Activated CD8-positive, alpha-beta memory T cell treated with anti-CD3 and anti-CD28 coated beads for 48 hours (primary cell): ENCODE measurements at places on chromosomes 11 and 22.

DNA sequence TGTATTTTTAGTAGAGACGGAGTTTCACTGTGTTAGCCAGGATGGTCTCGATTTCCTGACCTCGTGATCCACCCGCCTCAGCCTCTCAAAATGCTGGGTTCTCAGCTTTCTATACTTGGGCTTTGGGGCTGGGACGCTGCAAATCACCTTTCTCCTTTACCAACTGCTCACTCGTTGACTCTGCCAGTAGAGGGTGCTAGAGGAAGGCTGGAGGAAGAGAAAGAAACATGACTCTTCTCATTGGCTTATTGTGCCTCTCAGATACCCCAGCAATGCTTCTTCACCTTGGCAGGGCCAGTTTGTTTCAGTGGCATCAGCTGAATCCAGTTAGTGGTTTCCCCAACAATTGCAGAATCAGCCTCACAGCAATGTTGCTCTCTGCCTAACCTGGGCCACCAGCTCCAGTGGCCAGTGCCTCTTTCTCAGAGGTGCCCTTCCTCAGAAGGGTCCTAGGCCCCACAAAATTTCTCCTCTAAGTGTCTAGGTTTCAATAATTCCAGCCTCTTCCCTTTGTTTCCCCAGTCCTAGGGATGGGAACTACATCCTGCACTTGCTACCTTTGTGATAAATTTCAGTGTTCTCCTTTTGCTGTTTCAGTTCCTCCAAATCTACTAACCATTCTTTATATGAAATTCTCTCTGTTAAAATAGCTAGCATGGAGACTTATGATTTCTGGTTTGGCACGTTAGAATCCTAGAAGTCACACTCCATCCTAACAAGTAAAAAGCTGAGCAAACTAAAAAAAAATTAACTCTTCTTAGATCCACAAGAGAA is 71.5 kb upstream of the VSTM5 start:
- no peak for DNase-seq

DNA sequence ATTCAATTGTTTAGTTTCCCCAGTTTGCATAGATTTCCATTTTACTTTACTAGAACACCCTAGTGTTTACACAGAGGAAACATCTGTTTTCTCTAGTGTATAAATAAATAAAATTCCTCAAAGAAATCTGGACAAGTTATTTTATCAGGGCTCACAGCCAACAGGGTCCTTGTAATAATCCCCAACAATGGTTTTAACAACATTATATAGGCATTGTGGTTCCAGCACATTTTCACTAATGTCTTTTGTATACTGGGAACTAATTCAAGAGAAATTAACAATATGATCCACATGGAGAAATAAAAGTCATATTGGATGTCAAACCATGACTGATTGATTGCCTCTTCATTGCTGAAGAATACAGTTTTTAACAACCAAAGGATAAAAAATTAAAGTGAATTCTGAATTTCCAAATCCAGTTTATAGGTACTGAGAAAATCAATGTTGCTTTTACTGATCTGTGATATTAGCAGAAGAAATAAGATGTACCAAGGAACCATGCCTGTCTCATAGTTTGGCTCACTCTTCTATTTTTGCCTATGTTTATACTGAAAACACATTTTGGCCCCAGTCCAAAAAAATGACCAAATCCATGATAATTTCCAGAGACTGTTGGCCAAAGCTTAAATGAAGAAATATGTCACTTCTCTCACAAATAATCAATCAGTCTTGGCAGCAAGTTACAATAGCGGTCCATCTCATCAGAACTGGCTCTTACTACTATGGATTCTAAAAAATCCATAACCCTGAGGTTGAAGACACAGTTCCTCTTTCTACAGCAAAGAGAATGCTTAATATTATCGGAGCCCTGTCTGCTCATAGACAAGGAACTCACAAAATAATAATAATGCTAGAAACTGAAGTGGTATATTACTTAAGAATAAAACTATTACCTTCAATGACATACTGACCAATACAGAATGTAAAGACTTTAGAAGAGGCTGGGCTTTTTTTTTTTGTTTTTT is 1.4 kb upstream of the MS4A13 start:
- no peak for DNase-seq

DNA sequence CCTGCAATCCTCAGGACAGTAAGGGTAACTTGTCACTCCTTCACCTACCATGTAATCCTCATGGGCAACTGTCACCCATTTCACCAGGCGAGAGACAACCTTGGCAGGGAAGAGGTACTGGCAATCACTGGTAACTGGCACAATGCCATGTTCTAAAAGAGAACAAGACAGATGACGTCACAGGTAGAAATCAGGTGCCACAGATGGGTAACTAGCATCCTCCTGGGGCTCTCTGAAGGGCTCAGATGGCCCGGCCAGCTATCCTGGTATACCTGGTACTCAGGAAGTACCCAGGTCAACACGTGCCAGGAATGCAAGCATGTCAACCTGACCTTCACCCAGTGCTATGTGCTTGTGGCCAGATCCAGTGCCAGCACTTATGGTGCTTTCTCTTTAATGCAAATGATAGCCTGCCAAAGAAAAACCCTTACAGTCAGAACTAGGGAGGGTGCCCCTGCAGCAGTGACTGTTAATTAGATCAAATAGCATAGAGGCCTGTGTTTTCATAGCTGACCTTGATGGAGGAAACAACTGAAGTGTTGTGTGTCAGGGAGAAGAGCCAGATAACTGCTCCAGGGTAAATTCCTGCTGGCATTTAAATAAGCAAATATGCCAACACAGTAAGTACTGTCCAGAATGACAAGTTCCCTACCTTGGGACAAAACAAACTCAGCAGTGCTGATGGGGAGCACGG is 36.2 kb downstream of the THOC5 start:
- no peak for DNase-seq

DNA sequence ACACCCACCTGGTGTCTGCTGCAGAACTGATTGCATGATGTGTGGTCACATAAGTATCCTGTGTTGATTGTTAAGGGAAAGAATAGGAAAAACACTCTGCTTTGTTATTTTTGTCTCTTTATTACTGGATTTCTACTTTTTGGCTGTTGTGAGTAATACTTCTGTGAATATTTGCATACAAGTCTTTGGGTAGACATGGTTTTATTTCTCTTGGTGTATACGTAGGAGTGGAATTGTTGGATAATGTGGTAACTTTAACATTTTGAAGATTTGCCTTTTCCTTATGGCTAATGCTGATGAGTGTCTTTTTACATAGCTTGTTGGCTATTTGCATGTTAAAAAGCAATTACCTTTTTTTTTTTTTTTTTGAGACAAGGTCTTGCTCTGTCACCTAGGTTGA is 13.1 kb downstream of the PPP6R3 start:
- DNase-seq: no peak

GRCh38 chr22:29032584-29032983 is 29.0 kb downstream of the C22orf31 start:
- no peak for DNase-seq

GRCh38 chr11:1337647-1338007 is 28.2 kb upstream of the TOLLIP start:
- DNase-seq: no peak

DNA sequence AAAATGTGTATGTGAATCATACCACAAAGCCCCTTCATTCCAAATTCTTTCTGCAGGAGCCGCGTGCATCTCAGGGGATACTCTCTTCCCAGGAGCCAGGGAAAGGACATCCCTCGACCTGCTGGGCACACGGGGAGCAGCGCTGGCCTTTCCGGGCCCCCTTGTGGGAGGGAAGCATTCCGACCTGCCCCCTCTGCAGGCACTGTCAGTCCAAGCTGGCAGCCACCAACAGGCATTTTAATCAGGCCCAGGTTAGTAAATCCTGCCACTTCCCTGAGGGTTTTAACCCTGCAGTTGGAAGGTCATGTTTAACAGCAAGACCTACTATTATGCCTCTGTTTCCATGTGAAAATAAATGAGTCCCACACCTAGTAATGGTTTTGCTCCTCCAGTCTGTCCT is 391.5 kb downstream of the SHANK2 start:
- DNase-seq: no peak

- DNase-seq: no peak
Measured at GRCh38 chr11:76798671-76799065, 15.5 kb downstream of the TSKU start.

DNA sequence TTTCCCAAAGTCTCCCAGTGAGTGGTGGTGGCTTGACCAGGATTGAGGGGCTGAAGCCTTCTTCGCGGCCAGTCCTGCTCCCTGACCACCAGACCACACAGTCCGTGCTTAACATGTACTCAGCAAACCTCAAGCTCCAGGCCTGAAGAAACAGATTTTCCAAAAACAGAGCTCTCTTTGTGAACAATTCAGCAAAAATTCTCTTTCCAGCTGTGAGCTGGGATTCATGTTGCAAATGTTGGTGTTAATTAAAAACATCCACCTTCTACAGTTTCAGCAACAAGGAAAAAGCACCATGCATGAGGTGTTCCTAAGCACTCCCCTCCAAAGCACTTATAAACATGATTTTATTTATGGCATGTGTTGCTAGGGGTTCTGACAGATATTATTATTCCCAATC is 129.5 kb downstream of the ETS1 start:
- no peak for DNase-seq

DNA sequence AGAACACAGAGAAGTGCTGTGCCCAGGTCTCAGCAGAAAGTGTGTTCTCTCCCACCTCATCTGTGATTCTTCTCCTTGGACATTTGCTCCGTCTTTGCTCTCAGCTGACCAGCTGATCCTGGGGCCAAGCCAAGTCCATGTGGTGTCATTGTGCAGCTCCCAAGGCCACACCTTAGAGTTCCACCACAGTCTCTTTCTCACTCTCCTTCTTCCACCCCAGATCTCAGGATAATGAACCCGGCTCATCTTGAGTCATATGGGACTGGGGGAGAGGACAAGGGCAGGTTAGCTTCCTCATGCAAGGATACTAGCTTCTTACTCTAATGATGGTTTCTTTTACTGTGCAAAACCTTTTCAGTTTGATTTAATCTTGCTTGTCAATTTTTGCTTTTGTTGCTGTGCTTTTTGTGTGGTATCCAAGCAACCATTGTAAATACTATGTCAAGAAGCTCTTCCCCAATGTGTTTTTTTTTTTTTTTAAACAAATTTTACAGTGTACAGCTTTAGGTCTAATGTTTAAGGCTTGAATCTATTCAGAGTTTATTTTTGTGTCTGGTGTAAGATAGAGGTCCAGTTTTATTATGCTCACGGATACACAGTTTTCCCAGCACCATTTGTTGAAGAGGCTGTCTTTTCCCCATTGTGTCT is 75.0 kb upstream of the OR4B1 start:
- DNase-seq: no peak

DNA sequence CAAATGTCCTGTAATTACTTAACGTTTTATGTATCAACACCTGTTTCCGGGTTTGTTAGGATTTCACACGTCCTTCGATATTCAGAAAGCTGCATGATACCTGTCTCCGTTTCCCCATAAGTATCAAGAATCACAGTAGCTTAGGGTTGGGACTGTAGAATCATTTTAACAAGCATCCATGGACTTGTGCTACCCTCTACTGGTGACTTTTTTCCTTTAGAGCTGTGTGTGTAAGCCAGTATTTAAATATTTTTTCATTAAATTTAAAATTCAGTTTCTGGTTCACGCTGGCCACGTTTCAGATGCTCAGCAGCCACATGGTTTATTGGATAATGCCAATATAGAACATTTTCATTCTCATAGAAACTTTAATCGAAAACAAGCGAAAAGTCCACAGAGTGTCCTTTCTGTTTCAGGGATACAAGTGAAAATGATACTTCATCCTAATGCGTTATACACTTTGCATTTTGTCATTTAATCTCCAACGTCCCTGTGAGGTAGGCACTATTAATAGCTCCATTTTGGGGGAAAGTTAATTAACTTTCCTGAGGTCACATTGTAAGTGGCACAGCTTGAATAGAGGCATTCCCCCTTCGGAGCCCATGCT is 61.5 kb upstream of the SLC25A18 start:
- DNase-seq: no peak

- DNase-seq: peak; percentile 70
Measured at GRCh38 chr22:37166675-37167066, 17.0 kb upstream of the IL2RB start.

DNA sequence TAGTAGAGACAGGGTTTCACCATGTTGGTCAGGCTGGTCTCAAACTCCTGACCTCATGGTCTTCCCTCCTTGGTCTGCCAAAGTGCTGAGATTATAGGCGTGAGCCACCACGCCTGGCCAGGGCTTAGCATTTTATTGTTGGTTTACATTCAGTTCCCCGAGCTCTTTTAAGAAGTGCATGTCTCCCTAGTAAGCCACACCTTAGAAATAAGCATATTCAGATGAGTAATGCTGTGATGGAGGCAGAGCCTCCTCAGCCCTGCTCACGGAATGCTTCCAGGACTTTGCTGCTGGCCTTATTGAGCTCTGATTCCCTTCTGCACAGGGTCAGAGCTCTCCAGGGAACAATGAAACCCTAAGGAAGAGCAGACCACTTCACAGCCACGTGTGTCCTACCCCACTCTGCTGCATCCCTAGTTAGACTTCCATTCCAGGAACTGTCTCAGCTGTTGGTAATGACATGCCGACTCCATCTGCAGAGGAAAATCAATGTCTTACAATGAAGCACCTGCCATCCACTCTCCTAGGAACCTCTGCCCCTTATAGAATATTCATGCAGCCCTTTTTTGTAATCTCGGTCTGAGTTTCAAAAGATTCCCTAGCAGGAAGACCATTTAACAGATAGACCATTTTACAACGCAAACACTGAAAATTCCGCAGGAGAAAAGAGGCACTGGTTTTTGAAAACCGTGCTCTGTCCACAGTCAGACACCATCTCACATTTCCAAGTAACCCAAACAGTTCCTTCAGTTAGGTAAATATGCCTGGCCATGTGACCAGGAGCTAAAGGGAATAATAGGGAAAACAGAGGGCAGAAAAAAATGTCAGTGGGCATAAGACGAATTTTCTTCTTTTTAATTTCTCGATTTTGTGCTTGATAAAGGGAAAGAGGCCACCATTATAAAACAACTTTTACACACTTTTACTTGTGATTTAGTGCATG is 1.7 kb upstream of the JAM3 start:
- DNase-seq: no peak

DNA sequence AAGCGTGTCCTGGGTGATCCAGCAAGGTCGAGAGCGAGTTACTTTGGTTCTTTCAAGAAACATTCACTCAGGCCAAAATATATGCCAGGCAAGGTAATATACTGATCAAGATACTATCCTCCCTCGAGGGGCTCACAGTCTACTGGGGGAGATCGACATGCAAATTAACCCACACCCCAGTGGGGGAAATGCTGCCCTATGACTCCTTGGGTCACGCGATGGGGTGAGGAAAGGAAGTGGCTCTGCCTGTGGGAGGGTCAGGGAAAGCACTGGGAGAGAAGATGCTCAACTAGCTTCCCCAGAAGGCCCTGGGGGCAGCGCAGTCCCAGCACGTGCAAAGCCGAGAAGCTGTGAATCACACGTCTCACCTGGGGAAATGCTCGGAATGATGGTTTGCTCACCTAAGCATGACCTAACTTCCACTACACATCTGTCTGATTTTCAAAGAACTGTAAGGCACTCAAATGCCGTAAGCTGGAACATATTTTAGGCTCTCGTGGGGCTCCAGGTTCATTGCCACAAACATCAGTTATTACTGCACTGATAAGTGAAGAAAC is 130.7 kb downstream of the RCN1 start:
- no peak for DNase-seq
